ENCODE measurements at places on chromosomes 3 and 15.

DNA sequence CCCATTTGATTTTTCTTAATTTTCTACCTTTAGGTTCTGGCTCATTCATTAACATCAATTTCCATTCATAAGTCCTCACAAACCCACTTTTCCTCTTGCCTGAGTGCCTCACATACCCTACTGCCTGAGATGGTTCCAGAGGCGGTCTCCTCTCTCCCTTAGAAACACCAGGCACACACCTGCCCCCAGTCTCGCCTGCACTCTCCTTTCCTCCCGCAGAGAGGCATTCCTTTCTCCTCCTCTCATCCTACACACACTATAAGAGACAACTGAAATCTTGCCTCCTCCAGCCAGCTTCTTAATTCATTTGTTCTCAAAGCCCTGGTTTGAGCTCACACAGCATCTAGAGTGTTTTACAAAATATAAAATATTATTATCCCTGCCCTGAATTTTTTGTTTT lies 27.5 kb downstream of the TF start:
- no peak for DNase-seq

DNA sequence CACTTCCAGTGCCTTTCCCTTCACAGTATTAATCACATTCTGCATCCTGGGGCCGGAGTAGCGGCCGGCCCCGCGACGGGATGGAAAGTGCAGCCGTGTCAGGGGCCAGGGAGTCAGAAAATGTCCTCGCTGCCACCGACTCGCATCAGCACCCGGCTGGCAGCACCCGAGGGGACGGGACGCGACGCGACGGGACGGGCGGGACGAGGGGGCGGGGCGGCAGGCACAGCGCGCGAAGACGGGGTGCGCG lies 353 bp downstream of the ATG3 start:
- DNase-seq: no peak

DNA sequence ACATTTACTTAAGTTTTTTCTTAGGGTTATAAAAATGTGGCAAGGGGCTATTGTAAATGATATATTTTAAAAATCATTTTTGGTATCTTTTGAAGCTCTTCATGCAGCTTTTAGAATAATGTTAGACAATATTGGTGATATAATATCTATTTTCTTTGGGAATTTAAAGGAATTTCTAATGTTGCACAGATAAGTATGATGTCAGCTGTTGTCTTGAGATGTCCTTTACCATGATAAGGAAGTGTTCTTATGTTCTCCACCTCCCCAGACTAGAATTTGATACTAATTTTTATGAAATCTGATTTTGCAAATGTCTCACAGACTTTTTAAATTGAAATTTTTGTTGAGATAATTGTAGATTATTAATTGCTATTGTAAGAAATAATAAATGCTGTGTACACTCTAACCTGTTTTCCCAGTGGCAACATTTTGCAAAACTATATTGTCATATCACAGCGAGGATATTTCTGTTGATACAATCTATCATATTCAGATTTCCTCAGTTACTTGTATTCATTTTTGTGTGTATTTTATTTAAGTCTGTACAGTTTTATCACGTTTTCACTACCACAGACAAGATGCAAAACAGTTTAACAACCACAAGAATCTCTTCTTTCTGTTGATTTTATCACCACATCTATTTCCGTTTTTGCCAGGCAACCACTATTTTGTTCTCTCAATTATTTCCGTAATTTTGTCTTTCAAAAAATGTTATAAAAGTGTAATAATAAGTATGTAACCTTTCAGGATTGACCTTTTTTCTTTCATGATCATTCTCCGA lies 55.4 kb downstream of the SPRED1 start:
- no peak for DNase-seq

DNA sequence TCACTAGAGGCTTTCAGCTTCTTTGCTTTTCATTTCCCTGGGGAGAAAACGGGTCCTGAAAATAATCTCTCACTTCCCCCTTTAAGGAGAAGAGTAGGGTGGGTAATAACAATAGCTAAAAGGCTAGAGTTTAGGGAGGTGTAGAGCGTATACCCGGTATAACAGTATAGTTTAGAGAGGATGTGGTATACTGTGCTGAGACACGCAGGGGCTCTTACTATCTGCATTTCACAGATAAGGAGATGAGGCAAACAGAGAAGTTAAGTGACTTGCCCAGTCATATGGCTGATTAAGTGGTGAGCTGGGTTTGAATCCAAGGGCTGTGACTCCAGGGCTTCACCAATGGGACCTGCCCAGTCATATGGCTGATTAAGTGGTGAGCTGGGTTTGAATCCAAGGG lies 15.0 kb upstream of the KCNMB3 start:
- no peak for DNase-seq

GRCh38 chr3:186060222-186060621 lies 48.7 kb downstream of the ETV5 start:
- DNase-seq: no peak

DNA sequence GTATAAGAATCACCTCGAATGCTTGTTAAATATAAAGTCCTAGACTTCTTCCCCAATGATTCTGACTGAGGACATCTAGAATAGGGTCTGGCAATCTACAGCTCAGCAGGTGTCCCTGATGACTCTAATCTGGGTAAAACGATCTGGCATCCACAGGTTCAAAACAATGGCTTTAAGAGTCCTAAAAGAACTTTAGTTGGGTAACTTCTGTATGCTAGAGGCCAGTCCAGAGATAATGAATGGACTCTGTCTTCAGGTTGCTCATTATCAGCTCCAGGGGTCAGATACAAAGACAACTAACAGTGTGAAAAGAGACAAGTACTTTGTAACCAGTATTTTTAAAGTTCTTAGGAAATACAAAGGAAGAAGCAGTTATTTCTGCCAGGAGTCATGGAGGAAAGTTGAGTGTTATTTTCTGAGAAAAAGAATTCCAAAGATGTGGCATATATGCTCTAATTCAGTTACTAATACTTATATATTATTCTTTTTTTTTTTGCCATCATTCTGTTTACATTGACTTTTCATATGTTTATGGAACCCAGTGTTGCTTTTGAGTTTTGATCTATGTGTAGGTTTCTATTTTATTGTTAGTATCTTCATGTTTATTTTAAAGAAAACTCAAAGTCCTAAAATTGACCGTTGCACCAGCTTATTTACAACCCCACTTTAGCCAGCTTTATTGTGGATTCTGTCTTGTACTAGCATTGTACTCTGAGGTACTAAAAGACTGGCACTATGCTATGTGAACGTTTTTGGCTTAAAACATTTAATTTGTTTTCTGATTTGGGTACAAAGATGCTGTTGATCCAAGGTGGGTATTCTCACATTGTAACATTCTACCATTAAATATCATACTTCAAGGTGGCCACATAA lies 3.1 kb upstream of the GPR15 start:
- no peak for DNase-seq

- DNase-seq: no peak
These were observed 1120.1 kb downstream of the ROBO1 start for GRCh38 chr3:78647726-78648125.

- DNase-seq: peak; percentile 56
These were observed 7.1 kb downstream of the ELL3 start for GRCh38 chr15:43769584-43770228.

DNA sequence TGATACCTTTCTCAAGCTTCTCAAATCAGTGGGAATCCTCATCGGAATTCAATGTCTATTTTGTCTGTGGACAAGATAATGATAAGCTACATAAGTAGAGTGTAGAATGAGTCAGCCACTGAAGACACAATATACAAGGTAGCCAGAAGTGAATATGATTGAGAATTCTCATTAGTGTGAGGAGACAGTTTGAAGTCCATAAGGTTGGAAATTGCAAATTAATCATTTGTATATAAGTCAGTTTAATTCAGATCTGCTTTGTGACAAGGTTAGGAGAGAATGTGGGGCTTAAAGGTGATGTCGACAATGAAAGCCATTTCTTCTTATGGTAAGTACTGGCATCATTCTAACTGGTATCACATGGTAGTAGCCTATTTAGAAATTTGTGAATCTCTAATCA lies 4.2 kb downstream of the ARPP21 start:
- no peak for DNase-seq

- DNase-seq: peak; percentile 25
These were observed 85.8 kb downstream of the CFAP20DC start for GRCh38 chr3:58963928-58964503.

DNA sequence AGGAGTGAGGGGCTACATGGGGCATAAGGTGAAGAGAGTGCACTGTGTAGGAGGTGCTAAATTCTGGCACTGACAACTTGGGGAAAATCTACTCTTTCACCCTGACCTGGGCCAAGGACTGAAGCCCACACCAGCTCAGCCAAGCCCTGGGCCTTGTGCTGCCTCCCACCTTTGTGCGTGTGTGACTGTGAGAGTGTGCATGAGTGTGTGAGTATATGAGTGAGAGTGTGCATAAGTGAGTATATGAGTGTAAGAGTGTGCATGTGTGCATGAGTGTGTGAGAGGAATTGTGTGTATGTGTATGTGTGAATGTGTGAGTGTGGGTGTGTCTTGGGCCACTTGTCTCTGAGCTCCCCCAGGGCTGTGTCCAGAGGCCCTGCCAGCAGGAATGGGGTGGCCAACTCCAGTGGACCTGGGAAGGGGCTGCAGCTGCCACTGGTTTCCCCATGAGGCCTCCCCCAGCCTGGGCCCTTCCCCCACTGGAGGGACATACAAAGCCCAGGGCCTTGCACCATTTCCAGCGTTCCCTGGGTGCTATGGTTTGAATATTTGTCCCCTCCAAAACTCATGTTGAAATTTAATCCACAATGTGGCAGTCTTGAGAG lies 15.2 kb downstream of the C3orf22 start:
- DNase-seq: no peak

DNA sequence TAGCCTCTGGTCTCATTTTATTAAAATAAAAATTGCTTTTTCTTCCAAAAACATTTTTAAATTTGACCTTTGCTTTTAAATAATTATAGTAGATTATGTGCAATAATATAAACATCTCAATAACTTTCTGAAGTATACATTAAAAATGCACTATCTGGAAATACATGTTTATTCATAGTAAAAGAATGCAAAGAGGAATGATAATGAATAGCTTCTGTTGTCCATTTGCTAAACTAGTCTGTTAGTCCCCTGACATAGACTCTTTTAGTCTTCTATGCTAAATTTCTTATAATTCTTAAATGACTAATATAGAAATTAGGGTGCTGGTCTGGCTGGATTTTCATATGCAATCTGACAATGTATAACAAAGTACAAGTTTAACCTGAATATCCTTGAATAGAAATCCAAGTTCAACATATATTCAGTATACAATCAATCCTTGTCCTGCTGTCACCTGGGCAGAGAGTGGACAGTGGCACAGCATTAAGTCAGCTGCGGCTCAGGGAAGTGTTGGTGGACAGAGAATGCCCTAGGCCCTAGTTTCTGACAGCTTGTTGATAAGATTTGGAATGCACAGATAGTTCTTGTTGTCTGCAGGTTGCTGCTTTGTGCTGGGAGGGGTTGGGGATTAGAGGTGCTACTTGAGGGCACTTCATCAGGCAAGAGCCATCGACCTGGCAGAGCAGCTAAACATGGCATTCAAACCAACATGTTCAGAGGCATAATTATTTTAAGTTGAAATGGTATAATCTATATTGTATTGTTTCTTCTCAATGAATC lies 161.7 kb downstream of the MBNL1 start:
- DNase-seq: no peak

DNA sequence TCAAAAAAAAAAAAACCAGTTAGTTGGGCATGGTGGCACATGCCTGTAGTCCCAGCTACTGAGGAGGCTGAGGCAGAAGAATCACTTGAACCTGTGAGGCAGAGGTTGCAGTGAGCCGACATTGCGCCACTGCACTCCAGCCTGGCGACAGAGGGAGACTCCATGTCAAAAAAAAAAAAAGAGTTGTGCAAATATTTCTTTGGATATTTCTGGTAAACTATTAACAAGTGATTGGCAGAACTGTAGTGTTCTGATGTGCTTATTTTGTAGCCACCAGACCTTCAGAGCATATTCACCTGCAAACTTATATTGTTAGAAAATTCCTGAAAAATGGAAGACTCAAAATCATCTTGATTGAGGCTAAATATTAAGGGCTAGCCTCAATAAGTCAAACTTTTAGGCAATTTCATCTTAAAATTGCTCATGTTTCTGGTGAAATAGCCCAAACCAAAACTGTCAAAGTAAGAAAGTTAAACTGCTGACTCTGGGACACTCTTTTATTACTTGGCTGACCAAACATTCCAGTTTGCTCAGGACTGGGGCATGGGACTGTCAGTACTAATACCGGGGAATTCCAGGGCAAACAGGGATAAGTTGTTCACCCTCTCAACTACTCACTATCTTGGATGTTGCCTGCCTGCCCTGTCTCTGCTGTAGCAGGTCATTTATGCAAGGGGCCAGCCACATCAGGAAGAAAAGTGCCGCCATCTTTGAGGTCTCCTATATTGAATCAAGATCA lies 37.0 kb downstream of the ABHD2 start:
- peak; percentile 58 for DNase-seq

DNA sequence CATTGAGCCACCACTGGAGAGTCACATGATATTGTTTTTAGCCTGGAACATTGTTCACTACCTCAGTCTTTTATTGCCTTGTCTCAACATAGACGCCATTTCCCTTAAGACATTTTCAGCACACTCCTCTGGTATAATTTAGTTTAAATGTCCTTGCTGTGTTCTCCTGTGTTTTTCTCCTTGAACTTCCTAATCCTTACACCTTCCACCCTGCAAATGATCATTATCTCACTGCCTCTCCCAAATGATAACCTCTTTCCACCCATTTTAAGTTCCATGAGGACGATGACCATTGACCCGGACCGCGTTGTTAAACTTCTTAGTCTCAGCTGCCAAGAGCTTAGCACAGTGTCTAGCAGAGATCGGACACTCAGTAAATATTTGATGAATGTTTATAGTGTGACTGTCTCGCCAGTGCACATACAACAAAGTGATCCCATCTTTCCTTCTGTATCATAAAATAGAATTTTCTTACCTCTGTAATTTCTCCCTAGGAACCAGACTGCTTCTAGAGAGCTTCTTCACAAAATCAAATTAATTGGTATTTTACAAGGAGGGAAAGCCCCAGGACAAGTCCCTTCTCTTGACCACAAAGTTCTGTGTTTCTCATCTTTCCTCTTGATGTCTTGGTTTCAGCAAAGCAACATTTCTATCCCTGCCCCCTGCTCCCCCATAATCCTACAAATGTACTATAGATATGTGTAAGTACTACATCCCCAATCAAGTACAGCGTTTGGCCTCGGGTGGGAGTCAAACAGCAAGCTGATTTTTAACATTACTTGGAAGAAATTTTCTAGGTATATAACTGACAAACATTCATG lies 429.6 kb downstream of the LPP start:
- DNase-seq: no peak

- no peak for DNase-seq
These were observed 1017.3 kb upstream of the EPHA6 start for GRCh38 chr3:95797081-95797480.
